Mucosa of descending colon (tissue), 3 donors: ENCODE measurements at places on chromosomes 13 and 19. TPM values are rescaled to one million over a fixed set of nuclear protein-coding genes. Genes with fewer than 3 reads are reported as not detected.
A peak's percentile ranks its signal among the peaks of the same experiment; 100 is the strongest.

DNA sequence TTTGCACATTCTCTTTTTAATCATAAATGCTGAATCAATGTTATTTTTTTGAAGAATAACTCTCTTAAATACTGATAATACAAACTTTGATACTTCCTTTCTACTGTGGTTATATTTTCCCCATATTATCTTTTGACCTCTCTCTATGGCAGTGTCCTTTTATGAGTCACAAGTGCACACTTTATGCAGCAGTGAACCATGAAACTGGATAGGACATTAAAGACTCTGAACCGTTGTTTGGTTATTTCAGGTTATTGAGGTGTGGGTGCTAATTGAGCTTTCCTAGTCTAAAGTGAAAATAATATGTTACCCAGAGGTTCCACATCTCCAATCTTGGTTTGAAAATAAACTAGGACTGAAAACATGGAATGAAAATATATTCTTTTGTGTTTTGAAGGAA is 71.4 kb downstream of the DGKH start:
- no peak for DNase-seq

DNA sequence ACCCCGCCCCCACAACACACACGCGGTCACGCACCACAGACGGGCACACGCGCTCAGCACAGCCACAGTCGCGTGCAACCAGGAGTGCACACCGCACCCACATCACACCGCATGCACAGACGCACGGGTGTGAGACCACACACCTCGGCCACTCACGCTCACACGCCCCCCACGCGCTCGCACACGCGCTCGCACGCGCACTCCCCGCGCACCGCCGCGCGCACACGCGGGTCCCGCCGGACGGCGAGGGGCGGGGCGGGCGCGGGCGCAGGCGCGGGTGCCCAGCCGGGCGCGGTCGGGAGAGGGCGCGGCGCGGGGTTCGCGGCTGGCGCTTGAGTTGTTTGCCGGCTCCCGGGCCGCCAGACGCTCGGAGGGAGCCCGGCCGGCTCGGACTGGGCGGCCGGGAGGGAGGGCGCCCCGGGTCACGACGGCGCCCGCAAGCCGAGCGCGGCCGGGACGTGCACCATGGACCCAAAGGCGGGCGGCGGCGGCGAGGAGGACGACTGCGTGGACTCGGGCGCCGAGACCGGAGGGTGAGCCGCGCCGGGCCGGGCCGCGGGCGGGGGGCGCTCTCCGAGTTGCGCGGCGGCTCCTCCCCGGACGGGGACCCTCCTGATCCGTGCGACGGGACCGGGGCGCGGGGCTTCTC is at the start of gene FAM124A:
Gene FAM124A, plus strand, starts transcription at position 362 of the 649 bp plus-strand sequence. Its CDS starts 104 bp downstream, at position 466.
- peak; percentile 60 for DNase-seq

GRCh38 chr19:9847087-9847671 is 12.1 kb downstream of the PIN1 start:
- no peak for DNase-seq

- DNase-seq: peak; percentile 2
These were observed 817.2 kb downstream of the SLITRK1 start for GRCh38 chr13:83065108-83065507.

GRCh38 chr13:27034678-27035111 is 136.9 kb downstream of the USP12 start:
- DNase-seq: no peak

GRCh38 chr13:48500652-48501197 is 32.2 kb downstream of the RCBTB2 start:
- DNase-seq: no peak

DNA sequence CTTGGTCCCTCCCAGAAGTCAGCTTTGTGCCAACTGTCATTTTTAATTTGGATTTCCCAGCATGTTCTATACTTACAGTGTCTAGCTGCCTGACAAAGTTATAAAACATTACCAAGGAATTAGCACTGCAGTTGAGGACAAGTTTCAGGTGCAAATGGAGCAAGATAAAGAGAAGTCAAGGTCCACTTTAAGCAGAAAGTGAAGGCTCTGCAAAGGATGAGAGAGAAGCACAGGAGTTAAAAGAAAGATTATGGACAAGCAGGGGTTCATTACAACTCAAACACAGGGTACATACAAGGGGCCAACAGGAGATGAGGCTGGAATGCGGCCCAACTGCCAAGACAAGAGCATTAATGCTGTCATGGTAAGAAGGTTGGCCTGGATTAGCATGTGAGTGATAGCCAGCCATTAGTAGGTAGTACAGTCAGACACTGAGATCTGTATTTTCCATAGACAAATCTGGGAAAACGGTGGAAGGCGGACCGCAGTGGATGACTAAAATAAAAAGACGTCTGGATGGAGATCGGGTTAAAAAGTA is 17.6 kb downstream of the UBL3 start:
- DNase-seq: no peak

GRCh38 chr19:11093689-11094238 is 4.5 kb downstream of the LDLR start:
- DNase-seq: no peak

DNA sequence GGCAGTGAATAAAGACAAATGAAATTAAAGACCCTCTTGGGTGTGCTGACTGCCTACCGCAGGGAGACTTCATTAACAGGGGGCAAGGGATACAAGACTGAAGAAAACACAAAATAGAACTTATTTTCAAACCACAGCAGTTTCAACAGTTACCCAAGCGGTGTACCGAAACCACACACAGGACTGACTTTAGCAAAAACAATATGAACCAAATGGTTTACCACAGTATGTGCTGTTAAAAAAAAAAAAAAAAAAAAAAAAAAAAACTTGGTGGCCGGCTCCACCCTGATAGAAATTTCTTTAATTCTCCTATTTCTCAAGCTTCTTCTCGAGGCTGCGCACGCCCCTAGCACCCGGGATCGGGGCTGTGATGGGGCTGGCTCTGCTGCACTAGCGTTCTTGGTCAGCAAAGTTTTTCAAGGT is 42.6 kb downstream of the KLF2 start:
- DNase-seq: peak; percentile 64

- no peak for DNase-seq
These were observed 7.7 kb downstream of the UBE2L5 start for GRCh38 chr13:30429721-30430694.

DNA sequence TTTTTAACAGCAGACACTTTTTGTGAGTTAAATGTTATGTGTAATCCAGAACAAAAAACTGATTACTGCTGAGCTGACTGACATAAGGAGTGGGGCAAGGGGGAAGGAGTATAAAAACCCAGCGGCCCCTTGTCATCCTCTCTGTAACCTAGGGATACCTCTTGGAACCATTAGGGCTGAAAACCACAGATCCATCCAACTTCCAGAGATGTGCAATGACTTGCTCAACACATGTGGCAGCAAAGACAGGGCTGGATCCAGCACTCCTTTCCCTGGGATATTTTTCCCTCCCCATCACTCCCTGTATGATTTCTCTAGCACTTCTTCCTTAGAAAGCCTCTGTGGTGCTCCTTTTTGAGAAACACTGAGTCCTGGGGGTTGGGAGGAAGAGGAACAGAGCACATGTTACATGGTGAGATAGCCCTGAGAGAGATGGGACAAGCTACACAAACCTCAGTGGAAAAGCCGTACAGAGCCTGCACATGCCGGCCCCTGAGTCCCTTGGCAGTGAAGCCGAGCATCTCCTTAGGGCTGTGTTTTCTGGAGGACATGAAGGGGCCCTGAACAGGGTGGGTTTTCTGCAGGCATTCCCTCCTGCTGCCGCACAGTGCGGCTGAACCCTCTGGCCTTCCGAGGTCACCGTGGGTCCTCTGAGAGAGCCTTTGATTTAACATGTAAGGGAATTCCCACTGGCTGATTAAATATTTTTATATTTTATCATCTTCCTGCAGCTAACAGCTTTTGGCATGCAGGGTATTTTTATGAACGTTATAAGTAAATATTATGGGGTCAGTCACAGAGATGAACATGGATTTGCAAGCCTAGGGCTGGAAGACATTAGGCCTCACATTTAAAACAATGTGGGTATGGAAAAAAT is 219.9 kb downstream of the COG6 start:
- DNase-seq: no peak

Gene ZIC5
- not detected for total RNA-seq

Gene ERICH6B
- total RNA-seq: not detected

Gene TNNI3
- not detected for total RNA-seq

Gene CPT1C
- 2.2 TPM for total RNA-seq
